ENCODE measurements at places on chromosomes 6 and 20.

GRCh38 chr20:50624351-50625016 lies 66.9 kb downstream of the RIPOR3 start:
- no peak overlapping the region for H3K4me3 ChIP-seq
- H3K27me3 ChIP-seq, result no peaks in the 10 kb centered on the region
- no peaks in the 10 kb centered on the region for H3K4me1 ChIP-seq
- no peaks in the 10 kb centered on the region for H3K36me3 ChIP-seq
- H3K27ac ChIP-seq, result no peak overlapping the region
- no peak for DNase-seq

DNA sequence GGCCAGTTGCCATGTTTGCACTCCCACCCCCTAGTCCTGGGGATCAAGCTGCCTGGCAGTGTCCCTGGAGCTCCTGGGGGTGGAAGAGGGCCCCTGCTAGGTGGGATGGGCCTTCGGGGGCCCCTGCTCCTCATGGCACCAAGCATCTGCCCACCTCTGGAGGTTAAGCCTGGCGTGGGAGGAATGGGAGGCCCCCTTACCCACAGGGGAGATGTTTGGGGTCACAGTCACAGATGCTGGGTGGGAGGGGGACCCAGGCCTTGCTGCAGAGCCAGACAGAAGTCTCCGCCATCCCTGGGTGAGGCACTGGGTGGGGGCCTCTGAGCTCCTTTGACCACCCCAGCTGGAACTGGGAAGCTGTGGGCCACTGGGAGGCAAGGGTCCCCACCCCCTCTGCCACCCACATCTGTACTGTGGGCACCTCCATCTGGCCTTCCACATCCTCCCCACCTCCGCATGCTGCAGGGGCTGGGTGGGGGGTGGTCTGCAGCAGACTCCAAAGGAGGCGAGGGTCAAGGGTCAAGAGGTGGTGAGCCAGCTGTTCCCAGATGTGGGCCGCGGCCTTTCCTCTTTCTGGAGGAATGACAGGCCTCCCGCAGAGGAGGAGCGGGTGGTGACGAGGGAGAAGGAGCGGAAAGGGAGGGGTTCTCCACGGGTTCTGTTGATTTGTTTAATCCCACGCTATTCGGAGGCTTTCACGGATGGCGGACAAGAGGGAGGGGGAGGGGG lies 41.5 kb downstream of the YTHDF1 start:
- peaks cover 23% of the 10 kb centered on the region for H3K4me1 ChIP-seq
- peaks cover 56% of the 10 kb centered on the region for H3K27me3 ChIP-seq
- H3K27ac ChIP-seq, result no peak overlapping the region
- DNase-seq, result no peak
- no peaks in the 10 kb centered on the region for H3K36me3 ChIP-seq
- H3K4me3 ChIP-seq, result no peak overlapping the region

DNA sequence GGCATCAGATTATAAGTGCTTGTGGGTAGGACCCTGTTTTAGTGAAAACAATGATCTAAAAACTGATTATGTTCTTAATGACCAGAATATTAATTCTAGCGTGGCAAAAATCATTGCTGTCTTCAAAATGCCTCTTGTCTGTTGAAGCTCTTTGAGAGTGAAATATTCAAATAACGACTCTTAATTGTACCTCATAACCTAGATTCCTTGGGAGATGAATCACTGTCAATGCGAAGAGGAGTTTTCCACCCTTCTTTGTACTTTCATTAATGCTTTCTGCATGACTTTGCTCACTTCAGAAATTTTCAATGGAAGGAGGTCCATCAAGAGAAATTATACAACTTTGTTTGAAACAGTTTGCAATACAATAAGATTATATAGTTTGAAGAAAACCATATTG lies 71.5 kb downstream of the CRYBG1 start:
- H3K4me3 ChIP-seq, result no peak overlapping the region
- no peaks in the 10 kb centered on the region for H3K36me3 ChIP-seq
- DNase-seq, result no peak
- no peak overlapping the region for H3K27ac ChIP-seq
- H3K4me1 ChIP-seq, result no peaks in the 10 kb centered on the region
- H3K27me3 ChIP-seq, result no peaks in the 10 kb centered on the region

DNA sequence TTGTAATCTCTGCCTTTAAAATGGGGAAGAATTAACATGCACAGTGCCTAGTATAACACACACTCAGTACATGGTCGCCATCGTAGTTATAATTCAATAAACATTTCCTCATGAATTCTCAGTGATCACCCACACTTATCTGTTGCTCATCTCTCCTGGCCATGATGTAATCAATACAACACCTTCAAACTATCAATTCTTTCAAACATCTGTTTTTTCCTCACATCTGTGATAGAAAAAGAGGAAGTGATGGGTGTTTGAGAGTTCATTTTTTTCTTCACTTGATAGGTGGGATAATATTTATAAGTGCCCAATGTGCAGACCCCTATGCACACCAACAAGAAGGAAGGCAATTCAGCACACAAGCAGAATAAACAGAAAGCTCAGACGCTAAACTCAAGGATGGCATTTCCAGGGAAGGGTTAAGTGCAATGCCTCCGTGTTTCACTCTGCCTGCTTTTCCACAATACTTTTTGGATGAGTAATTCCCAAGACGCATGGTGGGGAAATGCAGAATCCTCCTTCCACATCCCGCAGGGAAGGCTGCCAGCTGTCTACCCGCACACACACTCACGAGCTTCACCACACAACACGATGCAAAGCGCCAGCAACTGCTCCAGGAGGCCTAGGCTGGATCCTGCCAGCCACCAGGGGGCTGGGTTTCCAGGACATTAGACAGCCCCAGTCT lies 100.3 kb downstream of the GMPR start:
- no peaks in the 10 kb centered on the region for H3K36me3 ChIP-seq
- no peak for DNase-seq
- H3K4me3 ChIP-seq, result no peak overlapping the region
- H3K4me1 ChIP-seq, result no peaks in the 10 kb centered on the region
- no peak overlapping the region for H3K27ac ChIP-seq

- H3K36me3 ChIP-seq, result no peaks in the 10 kb centered on the region
- no peak overlapping the region for H3K4me3 ChIP-seq
- H3K27me3 ChIP-seq, result no peaks in the 10 kb centered on the region
- H3K4me1 ChIP-seq, result no peaks in the 10 kb centered on the region
Measured at GRCh38 chr6:25266456-25267100, 12.6 kb upstream of the CARMIL1 start.

GRCh38 chr20:24817351-24817750 lies 131.7 kb upstream of the CST7 start:
- no peaks in the 10 kb centered on the region for H3K4me1 ChIP-seq
- DNase-seq, result no peak

GRCh38 chr6:111439171-111439570 lies 43.8 kb downstream of the REV3L start:
- DNase-seq, result no peak
- H3K4me3 ChIP-seq, result no peak overlapping the region
- no peaks in the 10 kb centered on the region for H3K27me3 ChIP-seq

- peaks cover 62% of the 10 kb centered on the region for H3K4me1 ChIP-seq
- H3K27ac ChIP-seq, result peak overlapping the region; percentile 75
- no peak for DNase-seq
- peak overlapping the region; percentile 94 for H3K4me3 ChIP-seq
- H3K36me3 ChIP-seq, result peaks cover 18% of the 10 kb centered on the region
- no peaks in the 10 kb centered on the region for H3K27me3 ChIP-seq
Measured at GRCh38 chr6:41939848-41940758, 1.5 kb downstream of the CCND3 start.

DNA sequence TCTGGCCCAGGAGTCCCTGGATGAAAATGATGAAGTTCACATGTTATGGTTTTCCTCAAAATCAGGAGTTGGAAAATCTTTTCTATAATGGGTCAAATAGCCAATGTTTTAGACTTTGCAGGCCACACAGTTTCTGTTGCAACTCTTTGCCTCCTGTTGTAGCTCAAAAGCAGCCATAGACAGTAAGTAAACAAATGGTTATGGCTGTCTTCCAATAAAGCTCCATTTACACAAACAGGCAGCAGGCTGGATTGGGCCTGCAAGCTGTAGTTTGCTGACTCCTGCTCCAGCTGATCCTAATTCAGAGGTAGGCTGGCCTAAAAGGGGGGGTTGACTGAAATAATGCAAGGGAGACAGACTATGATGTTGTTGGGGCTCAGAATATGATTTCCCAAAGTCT lies 33.0 kb downstream of the METTL24 start:
- H3K27me3 ChIP-seq, result no peaks in the 10 kb centered on the region
- no peak for DNase-seq
- H3K36me3 ChIP-seq, result no peaks in the 10 kb centered on the region
- no peak overlapping the region for H3K4me3 ChIP-seq

DNA sequence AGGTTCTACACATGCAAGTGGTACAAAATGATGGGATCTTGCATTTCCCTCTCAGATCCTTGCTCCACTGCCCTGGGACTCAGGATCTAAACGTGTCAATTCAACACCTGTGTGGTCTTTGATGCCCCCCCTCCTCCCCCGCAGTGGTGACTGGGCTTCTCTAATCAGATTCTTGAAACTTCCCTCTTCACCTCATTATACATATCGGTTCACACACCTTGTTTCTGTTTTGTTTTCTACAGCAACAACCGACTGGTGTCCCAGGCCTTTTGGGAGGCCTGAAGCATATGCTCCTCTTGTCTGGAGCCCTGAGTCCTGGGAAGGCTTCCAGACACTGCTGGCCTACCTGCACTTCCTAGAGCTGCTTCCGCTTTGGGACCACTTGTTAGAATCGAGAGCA lies 20.0 kb downstream of the SAMD3 start:
- peaks cover 10% of the 10 kb centered on the region for H3K36me3 ChIP-seq
- DNase-seq, result no peak

- no peaks in the 10 kb centered on the region for H3K36me3 ChIP-seq
- peaks cover 30% of the 10 kb centered on the region for H3K4me1 ChIP-seq
- H3K27me3 ChIP-seq, result peaks cover 52% of the 10 kb centered on the region
- H3K27ac ChIP-seq, result no peak overlapping the region
Measured at GRCh38 chr6:1381481-1382330, 7.7 kb upstream of the FOXF2 start.

DNA sequence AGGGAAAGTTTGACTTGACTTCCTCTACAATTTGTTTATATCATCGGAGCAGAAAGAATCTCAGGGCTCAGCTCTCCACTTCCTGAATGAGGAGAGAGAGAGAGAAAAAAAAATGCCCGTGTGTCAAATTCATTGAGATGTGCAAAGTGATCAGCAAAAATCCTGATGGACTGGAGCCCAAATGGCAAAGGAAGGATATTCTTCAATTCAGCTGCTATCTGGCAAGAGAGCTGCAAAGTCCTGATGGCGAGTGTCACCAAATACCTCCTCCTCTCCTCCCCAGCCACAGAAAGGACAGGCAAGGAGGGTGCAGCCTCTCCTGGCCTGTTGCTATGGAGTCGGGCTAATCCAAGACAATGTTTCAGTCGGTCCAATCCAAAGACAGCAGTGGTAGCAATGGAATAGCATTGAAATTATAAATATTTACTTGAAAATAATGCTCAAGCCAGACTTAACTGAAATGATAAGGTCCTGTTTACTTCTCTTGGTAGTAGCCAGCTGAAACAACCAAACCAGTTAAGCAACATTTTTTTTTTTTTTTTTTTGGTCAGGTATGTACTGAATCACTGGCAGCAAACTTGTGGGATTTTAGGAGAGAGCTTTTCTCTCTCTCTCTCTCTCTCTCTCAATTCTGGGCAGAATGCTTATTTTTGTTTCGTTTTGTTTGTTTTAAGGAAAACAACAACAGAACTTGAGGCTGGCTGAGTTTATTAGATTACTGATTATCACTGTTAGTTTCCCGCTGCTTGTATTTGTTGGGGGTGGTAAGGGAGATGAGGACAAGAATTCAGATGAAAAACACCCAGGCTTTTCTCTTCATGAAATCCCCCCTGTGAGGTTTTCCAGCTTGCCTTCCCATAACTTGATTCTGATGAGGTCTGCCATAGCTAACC lies 204.2 kb downstream of the BCAS1 start:
- H3K27me3 ChIP-seq, result no peaks in the 10 kb centered on the region
- no peaks in the 10 kb centered on the region for H3K36me3 ChIP-seq
- peak overlapping the region; percentile 64 for H3K27ac ChIP-seq
- peak overlapping the region; percentile 33 for H3K4me3 ChIP-seq

DNA sequence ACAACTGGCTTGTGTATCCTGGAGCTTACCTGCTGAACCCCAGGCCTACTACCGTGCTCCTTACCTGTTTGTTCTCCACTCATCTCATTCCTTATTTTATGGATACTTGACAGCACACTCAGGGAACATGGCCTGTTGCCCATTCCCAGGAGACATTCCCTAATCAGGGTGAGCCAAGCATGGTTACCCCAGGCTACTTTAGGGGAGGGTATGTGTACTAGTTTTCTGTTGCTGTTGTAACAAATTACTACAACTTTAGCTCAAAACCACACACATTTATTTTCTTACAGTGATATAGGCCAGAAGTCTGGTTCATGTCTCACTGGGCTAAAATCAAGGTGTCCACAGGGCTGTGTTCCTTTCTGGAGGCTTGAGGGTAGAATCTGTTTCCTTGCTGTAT lies 15.0 kb upstream of the TRAM2 start:
- H3K4me3 ChIP-seq, result no peak overlapping the region
- DNase-seq, result no peak
- no peaks in the 10 kb centered on the region for H3K27me3 ChIP-seq
- no peaks in the 10 kb centered on the region for H3K4me1 ChIP-seq
- H3K27ac ChIP-seq, result no peak overlapping the region

- H3K4me3 ChIP-seq, result no peak overlapping the region
- DNase-seq, result no peak
Measured at GRCh38 chr6:134458857-134459657, 141.1 kb upstream of the SGK1 start.

GRCh38 chr20:10540636-10541493 lies 105.8 kb downstream of the SLX4IP start:
- no peak overlapping the region for H3K27ac ChIP-seq
- DNase-seq, result no peak
- no peaks in the 10 kb centered on the region for H3K36me3 ChIP-seq
- H3K4me3 ChIP-seq, result no peak overlapping the region
- H3K27me3 ChIP-seq, result no peaks in the 10 kb centered on the region

- H3K4me1 ChIP-seq, result peaks cover 3% of the 10 kb centered on the region
- DNase-seq, result no peak
- peaks cover 31% of the 10 kb centered on the region for H3K36me3 ChIP-seq
- no peak overlapping the region for H3K27ac ChIP-seq
Measured at GRCh38 chr6:73610444-73611275, 43.1 kb downstream of the SLC17A5 start.

GRCh38 chr20:51720854-51721253 lies 47.3 kb downstream of the ATP9A start:
- H3K36me3 ChIP-seq, result no peaks in the 10 kb centered on the region
- no peaks in the 10 kb centered on the region for H3K4me1 ChIP-seq
- DNase-seq, result no peak
- H3K27ac ChIP-seq, result no peak overlapping the region
- no peaks in the 10 kb centered on the region for H3K27me3 ChIP-seq

All from effector memory CD4-positive, alpha-beta T cell (primary cell).